ENCODE measurements at places on chromosomes 2 and 18. TPM values are rescaled to one million over a fixed set of nuclear protein-coding genes. Genes with fewer than 3 reads are reported as not detected.

RANBP2 gene
- total RNA-seq: 36.2 TPM

DYSF gene
- total RNA-seq: 7.2 TPM

SCYGR4 gene
- total RNA-seq: not detected

ADGRF3 gene
- not detected for total RNA-seq

MC4R gene
- not detected for total RNA-seq

LIMS3 gene
- total RNA-seq: 1.4 TPM

ITGB1BP1 gene
- 46.2 TPM for total RNA-seq

GNLY gene
- total RNA-seq: not detected

CROCC2 gene
- total RNA-seq: not detected

SLC19A3 gene
- 0.23 TPM for total RNA-seq

ERMN gene
- total RNA-seq: not detected

ZFP36L2 gene
- total RNA-seq: 30.5 TPM

LOXL3 gene
- total RNA-seq: 0.56 TPM

ADD2 gene
- total RNA-seq: not detected

HAUS1 gene
- total RNA-seq: 77.1 TPM

RGPD3 gene
- total RNA-seq: 0.09 TPM

ASPRV1 gene
- total RNA-seq: not detected

CPLX4 gene
- total RNA-seq: not detected

IL1F10 gene
- not detected for total RNA-seq

KRTCAP3 gene
- total RNA-seq: 44.1 TPM

ACAA2 gene
- total RNA-seq: 39.5 TPM

LYPD6 gene
- 0.56 TPM for total RNA-seq

CARF gene
- 2.0 TPM for total RNA-seq

NETO1 gene
- total RNA-seq: not detected

RPE gene
- total RNA-seq: 54.1 TPM

CYBRD1 gene
- 9.6 TPM for total RNA-seq

Data from airway epithelial cell (primary cell).